ENCODE measurements at places on chromosomes 4 and X.

GRCh38 chr4:1661695-1662094 is 22.4 kb downstream of the FAM53A start:
- DNase-seq, result no peak

- no peak for DNase-seq
Observed at GRCh38 chrX:148555101-148555500, 54.7 kb downstream of the AFF2 start.

- DNase-seq, result no peak
Observed at GRCh38 chr4:4539481-4539880, 2.4 kb downstream of the STX18 start.

- DNase-seq, result no peak
Observed at GRCh38 chr4:102216666-102217065, 128.6 kb downstream of the SLC39A8 start.

DNA sequence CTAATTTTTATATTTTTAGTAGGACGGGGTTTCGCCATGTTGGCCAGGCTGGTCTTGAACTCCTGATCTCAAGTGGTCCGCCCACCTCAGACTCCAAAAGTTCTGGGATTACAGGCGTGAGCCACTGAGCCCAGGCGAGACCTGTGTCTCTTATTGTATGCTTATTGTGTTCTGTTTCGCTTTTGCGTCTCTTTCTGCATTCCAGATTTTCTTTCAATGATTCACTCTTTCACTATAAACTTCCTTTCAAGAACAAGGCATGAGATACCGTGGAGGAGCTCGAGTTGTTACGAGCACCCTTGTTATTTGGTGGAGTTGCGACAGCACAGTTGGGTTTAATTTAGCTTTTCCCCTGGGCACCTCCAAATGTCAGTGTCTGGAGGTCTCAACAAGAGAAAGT is 366.7 kb upstream of the FAT1 start:
- DNase-seq, result no peak

DNA sequence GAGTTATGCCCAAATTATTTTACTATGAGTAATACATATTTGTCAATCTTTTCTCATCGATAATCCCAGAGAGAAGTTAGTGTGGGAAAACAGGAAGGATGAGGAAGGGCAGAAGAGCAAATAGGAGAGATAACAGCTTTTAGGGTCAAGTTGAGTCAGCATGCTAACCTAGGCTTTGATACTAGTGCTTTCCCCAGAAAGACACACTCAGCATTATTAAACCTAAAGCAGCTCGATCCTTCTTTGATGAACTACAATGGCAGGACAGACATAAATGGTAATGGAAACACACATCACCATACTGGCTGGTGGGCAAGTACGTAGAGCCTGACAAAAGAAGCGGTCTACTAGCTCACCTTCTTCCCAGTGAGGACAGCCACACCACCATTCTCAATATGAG is 20.5 kb downstream of the AIFM1 start:
- DNase-seq, result no peak

DNA sequence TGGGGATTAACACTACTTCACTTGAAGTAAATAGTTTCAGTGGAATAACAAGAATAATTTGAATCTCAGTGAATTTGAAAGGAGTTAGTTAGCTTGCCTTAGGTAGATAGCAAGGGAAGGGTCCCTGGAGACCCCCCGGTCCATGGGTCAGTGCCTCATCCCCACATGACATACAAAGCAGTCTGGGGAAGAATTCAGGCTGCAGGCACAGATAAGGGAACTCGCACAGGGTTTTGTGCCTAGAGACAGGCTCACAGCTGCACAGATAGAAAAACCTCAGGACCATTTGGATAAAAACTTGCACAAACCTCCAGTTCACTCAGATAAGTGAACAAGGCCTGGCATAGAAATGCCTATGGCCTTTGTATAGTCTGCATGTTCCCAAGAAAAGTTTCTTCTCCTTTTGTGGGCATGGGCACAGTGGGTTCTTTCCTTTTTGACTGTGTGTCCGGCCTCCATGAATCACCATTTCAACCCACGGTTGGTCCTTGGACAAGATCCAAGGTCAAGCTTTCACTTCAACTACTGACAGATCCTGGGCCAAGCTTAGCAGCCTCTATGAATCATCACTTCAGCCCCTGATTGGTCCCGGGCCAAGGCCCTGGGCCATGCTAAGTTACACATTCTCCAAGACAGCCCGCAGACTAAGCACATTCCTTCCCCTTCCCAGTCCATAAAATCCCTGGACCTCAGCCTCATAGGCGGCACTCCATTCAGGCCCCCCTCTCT is 108.3 kb upstream of the KLHL4 start:
- DNase-seq, result no peak

DNA sequence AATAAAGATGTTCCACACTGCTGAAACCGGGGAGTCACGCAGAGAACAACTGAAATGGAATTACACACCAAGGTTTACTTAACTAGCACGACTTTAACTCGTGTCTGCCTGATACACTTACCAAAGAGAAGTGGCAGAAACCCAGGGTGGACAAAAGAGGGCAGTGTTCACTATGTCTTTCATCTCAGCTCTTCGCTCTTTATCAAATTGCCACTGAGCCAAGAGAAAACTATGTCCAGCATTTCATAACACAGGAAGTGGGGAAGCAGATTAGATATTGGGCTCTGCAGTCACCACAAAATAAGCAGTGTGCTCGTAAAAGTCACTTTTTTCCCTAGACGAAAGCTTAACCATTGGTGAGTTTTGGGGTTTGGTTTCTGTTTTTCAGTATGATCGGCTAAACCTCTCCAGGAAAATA is 155.7 kb downstream of the CHIC2 start:
- DNase-seq, result no peak

- no peak for DNase-seq
Observed at GRCh38 chrX:153736071-153736820, 11.6 kb downstream of the ABCD1 start.

- DNase-seq, result no peak
Observed at GRCh38 chr4:158609116-158609515, 62.6 kb downstream of the C4orf46 start.

Measured in cortex of kidney (tissue), 1 donor.